ENCODE measurements at places on chromosomes 4 and X. TPM values are rescaled to one million over a fixed set of nuclear protein-coding genes. Genes with fewer than 3 reads are reported as not detected.

DNA sequence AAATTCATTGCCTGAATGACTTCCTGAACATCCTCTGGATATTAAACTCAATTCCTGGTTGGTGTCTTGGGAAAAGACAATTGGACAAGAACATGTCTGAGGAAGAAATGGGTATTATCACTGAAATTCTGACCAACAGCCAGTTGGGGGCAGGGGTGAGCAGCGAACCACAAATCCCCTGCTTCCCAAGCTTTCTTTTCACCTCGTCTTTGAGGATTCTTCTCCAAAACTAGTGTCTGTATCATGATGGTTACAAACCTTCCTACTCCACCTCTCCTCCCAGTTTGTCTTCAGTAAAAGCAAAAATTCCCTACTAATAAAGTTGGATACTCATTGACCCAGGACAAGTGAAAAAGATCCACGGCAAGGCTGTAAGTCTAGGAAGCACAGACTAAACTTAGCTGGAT is 48.3 kb upstream of the WDR1 start:
- peak; percentile 55 for DNase-seq

- no peak for DNase-seq
Measured at GRCh38 chr4:85860066-85860740, 385.3 kb downstream of the ARHGAP24 start.

GRCh38 chr4:186471441-186471840 is 83.9 kb downstream of the MTNR1A start:
- DNase-seq = no peak

DNA sequence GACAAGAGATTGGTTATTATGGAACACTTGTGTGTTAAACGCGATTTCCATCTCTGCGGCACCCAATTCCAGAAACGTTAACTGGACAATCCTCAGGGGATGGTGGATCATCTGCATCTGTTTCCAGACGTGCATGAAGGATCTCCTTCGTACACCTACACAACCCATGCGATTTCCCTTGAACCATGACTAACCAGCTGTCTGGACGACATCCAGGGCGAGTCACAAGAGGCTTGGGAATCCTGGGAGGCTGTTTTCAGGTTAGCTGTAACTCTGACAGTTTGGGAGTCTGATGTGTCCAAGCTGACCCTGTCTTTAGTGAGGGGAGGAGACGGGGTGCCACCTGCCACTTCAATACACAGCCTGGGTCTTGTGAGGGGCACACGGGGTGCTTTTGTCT is 84.5 kb downstream of the GATB start:
- DNase-seq = no peak

DNA sequence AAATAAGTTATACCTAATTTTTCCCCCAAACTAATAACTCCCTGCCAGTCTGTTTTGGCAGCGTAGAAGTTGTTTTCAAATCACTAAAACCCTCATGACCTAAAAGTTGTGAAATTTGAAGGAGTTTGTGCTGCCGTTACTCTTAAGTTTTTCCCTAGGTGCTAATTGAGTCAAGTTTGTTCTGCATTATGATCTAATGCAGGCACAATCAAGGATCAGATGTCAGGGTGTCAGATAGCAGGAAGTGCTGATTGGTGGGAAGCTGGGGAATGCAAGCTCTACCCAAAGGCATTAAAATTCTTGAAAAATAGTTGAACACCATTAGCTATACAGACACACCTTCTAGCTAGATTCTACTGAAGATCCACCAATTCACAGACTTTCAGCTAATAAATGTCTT is 51.9 kb downstream of the ARX start:
- no peak for DNase-seq

GRCh38 chr4:7734651-7735260 is 204.9 kb downstream of the AFAP1 start:
- DNase-seq = no peak

- DNase-seq = no peak
Measured at GRCh38 chrX:15808254-15808653, 18.0 kb downstream of the ZRSR2 start.

GRCh38 chrX:71615954-71616353 is 2.4 kb downstream of the CXCR3 start:
- no peak for DNase-seq

DNA sequence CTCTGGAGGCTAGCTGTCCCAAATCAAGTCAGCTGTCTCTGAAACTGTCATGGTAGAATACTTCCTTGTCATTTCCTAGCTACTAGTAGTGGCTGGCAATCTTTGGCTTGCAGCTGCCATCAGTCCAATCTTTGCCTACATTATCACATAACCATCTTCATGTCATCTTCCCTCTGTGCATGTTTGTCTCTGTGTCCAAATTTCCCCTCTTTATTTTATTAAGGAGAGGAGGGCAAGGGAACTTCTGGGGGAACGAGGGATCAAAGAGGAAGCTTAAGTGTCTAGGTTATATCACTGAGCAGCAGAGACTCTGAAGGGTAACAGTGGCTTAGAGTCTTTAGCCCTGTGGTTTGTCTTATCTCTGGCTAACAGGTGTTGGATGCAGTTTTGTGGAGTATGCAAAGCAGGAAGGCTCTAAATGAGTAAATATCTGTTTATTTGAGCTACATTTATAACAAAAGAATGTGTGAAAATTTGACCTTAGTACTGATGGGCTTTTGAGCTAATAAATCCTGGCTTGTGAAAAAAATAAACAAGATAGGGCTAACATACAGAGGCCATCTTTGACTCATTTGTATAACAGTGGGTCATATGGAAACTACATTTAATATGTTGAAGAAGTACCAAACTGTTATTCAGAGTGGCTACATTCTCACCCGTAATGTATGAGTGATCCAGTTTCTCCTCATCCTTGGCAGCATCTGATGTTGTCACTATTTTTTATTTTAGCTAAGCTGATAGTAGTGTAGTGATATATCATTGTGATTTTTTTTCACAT is 49.4 kb upstream of the ENOX2 start:
- DNase-seq = no peak

- DNase-seq = no peak
Measured at GRCh38 chr4:19038231-19038630, 1016.7 kb upstream of the LCORL start.

DNA sequence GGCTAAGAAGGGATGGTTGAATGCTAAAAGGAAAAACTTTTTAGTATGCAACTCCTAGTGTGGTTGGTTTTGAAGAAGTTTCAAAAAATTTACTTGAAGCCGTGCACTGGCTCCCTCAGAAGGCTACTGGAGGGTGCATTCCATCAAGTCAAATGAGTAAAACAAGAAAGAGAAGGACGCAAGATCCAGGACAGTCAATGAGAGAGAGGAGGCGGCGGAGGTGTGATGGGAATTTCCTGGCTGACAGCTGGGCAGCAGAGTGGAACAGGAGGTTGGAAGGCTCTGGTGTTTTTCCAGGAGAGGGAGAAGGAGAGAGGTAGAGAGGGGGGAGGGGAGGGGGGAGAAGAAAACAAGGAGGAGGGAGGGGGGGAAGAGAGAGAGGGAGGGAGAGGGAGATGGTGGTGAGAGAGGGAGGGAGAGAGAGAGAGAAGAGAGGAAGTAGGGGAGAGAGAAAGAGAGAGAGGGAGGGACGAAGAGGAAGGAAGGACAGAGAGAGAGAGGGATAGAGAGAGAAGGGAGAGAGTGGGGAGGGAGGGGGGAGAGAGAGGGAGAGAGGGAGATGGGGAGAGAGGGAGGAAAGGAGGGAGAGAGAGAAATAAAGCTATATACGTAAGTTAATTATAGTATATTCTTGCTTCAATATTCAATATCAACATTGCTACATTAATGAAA is 126.4 kb downstream of the SH3KBP1 start:
- DNase-seq = no peak

DNA sequence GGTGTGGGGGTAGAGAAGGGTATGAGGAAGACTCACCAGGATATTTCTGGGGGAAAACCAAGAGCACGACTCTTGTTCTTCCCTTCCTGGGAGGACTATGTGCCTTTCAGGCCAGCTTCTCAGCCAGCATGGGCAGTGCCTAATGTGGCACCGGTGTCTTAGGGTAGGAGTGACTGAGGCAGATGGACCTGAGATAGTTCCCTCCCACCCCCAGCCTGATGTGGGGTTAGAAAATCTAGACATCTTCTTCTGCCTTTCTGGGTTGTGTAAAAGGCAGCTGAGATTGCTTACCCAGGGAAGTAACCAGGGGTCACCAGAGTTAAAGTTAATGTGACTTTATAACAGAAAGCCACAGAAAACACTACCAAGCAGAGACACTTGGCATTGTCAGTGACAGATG is 127.3 kb downstream of the TMA16 start:
- no peak for DNase-seq

GRCh38 chr4:74418063-74418670 is 26.8 kb upstream of the AREG start:
- DNase-seq = no peak

- no peak for DNase-seq
Measured at GRCh38 chrX:129449148-129449547, 74.1 kb downstream of the SMARCA1 start.

DNA sequence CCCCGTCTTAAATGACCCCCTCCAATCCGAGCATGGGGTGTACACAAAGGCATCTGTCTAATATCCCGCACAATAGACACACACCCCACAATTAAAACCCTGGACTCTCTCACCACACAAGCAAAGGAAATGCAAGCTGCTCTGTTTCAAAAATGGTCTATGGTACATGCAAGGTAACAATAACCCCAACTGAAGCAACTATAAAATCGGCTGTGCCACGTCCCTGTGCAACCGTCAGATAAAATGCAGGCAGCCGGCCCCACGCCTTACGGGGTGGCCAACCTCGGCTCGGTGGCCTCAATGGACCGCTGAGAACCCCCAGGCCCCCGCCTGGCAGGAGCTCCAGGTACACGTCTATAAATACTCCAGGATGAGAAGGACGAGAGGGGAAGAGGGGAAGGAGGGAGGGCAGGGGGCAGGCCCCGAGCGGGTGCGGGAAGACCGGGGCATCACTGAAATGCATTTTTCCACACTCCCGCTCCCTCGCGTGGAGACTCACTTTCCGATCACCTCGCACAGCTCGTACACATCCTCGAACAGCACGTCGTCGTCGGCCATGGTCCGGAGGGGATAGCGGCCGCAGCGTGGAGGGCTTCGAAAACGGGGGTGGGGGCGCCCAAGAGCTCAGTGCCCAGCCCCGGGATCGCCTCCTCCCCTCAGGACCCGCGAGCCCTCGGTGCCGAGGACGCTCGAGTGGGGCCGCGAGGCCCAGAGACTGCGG is 763 bp downstream of the CASK start:
- DNase-seq = peak; percentile 63

GRCh38 chr4:56821381-56822243 is at the start of gene SPINK2:
Gene SPINK2 (minus strand): TSS chr4:56821701. CDS start chr4:56821662, 39 bp downstream.
- peak; percentile 88 for DNase-seq

DNA sequence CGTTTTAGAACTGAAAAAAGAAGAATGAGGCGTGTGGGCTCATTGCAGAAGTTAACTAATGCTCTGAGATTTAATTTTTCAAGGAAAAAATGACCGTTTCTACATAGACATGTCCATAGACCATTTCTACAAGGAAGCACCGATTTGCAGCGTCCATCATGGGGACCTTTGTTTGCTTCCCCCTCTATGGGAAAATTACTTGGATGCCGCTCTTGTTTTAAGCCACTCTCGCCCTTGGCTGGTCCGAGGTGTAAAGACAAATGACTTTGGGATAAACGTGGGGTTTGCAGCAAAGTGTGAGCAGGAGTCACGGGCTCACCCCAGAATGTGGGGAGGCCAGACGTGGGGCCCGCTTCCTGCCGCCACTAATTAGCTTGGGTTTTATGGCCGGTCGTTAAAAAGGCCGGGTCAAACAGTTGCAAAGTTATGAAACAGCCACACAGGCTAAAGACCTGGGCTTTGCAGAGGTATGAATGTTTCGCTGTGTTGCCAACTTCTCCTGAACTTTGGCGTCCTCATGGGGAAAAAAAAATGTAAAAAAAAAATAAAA is 235.9 kb downstream of the SHOX start:
- no peak for DNase-seq

DNA sequence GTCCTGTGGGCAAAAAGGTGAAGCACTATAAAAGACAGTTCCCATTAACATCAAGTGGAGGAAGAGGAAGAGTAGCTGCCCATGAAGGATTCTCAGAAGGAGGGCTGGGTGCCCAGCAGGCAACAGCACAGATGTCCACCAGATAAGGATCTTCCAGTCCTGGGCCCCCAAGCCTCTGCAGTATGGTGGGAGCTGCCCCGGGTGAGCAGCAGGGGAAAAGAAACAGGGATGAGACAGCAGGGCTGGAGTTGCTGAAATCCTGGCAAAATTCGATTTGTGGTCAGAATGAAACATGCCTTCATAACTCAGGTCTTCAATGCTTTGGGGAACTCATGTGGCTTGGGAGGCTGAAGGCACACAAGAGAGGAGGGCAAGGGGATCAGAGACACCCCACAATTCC is 94.6 kb downstream of the RASL11B start:
- peak; percentile 14 for DNase-seq

GRCh38 chr4:2933566-2934076 is 29.6 kb downstream of the NOP14 start:
- DNase-seq = no peak

DNA sequence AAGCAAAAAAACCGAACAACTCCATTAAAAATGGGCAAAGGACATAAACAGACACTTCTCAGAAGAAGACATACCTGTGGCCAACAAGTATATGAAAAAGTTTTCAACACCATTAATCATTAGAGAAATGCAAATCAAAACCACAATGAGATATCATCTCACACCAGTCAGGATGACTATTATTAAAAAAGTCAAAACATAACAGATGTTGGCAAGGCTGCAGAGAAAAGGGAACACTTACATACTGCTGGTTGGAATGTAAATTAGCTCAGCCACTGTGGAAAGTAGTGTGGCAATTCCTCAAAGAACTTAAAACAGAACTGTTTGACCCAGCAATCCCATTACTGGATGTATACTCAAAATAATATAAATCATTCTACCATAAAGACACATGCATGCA is 436.3 kb downstream of the KLHL13 start:
- DNase-seq = no peak

- no peak for DNase-seq
Measured at GRCh38 chr4:40176602-40177001, 20.2 kb upstream of the RHOH start.

The MED12 gene
- polyA plus RNA-seq = 18.5 TPM

The DCAF4L1 gene
- polyA plus RNA-seq = 0.05 TPM

The SLIT2 gene
- 68.7 TPM for polyA plus RNA-seq

The GSX2 gene
- 0.02 TPM for polyA plus RNA-seq

The TCP11X2 gene
- polyA plus RNA-seq = not detected

The PAGE4 gene
- polyA plus RNA-seq = not detected

The PNMA6A gene
- 0.71 TPM for polyA plus RNA-seq

The LINC00632 gene
- polyA plus RNA-seq = 1.2 TPM

The ALPK1 gene
- polyA plus RNA-seq = 4.5 TPM

The CORIN gene
- 0.76 TPM for polyA plus RNA-seq

The UGT2A1 gene
- polyA plus RNA-seq = 0.10 TPM

The TMPRSS11A gene
- not detected for polyA plus RNA-seq

The KCNIP4 gene
- 0.26 TPM for polyA plus RNA-seq

The SHROOM3 gene
- 5.6 TPM for polyA plus RNA-seq

The NXF3 gene
- polyA plus RNA-seq = 0.16 TPM
